ENCODE measurements at places on chromosomes 5 and 9.

- peak; percentile 99 for DNase-seq
These were observed 125.0 kb downstream of the TRIO start for GRCh38 chr5:14267991-14268708.

GRCh38 chr9:6829536-6829935 is 71.8 kb downstream of the KDM4C start:
- no peak for DNase-seq

DNA sequence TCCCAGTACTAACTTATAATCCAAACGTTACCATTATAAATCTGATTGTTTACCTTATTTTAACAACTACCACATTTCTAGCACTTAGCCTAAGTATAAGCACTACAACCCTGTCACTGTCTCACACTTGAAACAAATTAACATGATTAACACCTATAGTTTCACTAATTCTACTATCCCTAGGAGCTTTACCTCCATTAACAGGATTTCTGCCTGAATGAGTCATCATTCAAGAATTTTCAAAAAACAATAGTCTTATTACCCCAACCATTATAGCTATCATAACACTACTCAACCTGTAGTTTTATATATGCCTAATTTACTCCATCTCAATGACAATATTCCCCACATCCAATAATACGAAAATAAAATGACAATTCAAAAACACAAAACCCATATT is 89.6 kb downstream of the INSL6 start:
- DNase-seq, result peak; percentile 7

- DNase-seq, result peak; percentile 98
These were observed 78.9 kb upstream of the RPS23 start for GRCh38 chr5:82356808-82357671.

DNA sequence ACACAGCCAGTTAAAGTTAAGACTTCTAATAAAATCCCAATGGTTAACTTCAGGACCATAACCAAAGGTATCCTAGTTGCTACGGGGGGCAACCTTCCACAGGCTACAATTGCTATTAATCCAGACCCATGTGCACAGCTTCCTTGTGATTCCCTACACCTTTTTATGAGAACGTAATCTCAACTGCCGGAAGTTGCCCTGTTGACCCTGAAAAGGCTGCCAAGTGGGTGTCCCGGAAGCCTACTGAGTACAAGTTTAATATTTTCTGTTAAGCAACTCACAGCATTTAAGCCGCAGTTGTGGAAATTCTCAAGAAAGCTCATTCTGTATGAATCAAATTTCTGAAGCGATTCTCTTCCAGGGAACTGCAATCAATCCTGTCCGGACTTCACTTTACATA is 48.5 kb upstream of the PTGER4 start:
- DNase-seq, result no peak

DNA sequence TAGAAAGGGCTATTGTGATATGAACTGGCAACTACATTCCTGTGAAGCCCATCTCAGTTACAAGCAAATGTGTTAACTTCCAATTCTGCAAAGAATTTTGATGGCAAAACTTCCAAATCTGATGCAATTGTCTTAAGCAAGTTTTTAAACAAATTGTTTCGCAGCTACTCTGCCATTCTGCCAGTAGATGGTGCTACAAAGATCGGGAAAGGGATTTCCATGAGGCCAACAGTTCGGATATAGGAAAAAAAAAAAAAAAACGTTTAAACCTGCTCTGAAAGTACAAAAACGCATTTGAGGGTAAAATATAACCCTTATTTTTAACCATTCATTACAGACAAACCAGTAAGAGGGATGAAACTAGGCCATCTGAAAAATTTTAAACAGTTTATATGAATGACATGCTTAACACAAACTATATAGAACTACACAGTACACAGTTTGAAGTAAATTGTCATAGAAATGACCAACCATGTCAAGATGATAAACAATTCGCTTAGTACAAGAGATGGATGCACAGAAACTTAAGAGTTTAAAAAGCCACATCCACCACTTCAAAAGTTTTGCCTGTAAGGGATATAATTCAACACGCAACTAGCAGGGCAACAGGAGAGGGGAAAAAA is 2.2 kb downstream of the HNRNPA0 start:
- peak; percentile 68 for DNase-seq

DNA sequence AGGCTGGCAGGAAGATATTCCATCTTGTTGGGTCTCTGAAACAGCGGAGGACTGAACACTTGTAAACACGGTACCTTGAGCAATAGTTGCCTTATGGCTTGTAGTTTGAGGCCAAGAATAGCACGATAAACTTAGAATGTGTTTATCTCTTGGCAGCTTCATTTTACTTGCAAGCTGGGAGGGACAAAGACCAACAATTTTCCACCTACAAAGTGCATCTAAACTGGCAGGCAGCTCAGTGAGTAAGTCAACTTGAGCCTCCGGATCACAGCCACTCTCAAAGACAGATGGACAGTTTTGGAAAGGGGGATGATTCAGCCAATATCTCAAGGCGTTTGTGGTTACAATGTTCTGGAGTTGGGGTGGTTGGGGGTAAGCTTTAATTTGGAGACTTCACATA is 652.6 kb downstream of the CETN3 start:
- peak; percentile 20 for DNase-seq

- DNase-seq, result no peak
These were observed 115.5 kb downstream of the MPDZ start for GRCh38 chr9:13163946-13164345.

GRCh38 chr5:32163785-32164184 is 10.3 kb downstream of the GOLPH3 start:
- no peak for DNase-seq

- DNase-seq, result no peak
These were observed 12.3 kb downstream of the PSIP1 start for GRCh38 chr9:15498246-15498995.

DNA sequence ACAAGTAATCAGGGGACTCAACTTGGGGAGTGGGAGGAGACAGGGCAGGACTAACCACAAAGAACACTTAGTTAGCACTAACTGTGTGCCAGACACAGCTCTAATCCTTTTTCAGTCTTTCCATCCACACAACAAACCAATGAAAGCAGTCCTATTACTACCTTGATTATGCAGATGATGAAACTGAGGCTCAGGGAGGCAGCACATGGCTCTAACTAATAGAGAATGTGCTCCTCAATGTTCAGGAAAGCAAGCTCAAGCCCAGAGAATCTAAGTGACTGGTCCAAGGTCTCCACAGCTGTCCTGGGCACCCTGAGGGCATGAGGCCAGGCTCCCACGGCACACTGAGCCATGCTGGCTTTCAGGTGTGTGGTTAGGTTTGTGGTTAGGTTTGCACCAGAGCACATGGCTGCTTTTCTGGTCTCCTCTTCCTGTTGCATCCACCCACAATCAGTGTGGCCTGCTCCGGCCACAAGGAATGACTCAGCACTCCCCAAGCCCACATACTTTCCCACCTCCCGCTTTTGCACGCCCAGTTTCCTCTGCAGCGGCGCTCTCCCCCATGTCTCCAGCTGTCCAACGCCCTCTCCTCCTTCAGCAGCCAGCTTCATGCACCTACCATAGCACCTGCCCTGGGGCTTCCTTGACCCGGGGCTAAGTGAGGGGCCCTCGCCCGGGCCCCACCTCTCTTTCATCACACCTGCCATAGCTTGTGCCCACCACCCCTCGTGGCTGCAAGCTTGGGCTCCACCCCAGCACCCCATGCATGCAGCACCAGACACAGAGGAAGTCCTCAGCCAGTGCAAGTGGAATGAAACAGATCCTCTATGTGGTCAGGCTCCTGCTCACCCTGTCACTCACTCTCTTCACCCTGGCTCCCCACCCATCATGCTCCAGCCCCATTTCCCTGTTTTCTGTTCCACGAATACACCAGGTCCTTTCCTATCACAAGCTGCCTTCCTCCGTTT is 133.1 kb downstream of the GABBR2 start:
- peak; percentile 93 for DNase-seq

DNA sequence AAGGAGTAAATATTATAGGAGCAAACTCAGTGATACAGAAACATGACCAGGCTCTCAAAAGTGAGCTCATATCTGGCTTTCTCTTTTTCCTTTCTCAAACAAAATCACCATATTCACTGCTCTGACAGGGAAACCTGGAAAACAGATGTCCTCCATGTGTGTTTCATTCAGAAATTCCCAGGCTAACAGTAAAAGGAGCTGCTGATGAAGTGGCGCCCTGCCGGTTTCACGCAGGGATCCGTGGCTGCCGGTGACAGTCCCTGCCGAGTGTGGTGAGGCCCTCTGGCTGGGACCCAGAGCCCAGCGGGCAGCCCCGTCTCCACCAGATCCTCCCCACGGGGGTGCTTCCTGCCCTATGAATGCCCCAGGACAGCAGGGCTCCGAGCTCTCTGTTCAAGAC is 208.1 kb downstream of the GNA14 start:
- no peak for DNase-seq

DNA sequence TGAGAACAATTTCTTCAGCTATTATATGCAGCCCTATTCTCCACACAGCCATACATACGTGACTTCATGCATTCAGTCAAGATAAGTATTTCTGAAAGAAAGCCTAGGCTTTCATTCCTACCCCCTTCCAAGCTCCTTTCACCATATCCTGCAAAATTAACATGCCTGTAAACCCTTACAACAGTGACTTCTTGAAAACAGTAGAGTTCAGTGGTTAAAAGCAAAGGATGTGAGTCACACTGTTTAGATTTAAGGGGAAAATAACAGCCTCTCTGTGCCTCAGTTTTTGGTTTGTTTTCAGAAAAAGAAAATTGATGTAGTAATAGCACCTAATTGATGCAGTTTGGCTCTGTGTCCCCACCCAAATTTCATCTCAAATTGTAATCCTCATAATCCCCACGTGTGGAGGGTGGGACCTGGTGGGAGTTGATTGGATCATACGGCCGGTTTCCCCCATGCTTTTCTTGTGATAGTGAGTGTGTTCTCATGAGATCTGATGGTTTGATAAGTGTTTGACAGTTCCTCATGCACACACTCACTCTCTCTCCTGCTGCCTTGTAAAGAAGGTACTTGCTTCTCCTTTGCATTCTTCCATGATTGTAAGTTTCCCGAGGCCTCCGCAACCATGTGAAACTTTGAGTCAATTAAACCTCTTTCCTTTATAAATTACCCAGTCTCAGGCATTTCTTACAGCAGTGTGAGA is 264.8 kb downstream of the CETN3 start:
- DNase-seq, result peak; percentile 35

GRCh38 chr9:96382175-96382574 is 1.3 kb downstream of the SLC35D2 start:
- DNase-seq, result peak; percentile 48

DNA sequence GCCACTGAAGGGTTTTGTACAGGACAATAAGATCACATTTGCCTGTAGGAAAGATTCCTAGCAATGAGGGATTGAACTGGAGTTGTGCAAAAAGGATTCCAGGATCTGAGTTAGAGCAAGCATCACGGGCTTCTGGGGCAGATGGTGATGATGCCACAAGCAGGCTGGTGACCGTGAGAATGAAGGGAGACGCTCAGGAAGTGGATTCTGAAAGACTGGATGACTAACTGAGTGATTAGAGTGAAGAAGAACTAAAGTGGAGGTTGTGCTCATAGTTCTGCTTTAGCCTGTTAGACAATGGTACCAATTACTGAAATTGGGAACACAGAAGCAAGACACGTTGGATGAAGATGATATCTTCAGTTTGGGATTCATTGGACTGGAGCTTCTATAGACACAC is 168.2 kb downstream of the CD180 start:
- peak; percentile 57 for DNase-seq

GRCh38 chr5:149175346-149176105 is 34.2 kb downstream of the ABLIM3 start:
- DNase-seq, result no peak

GRCh38 chr5:124420952-124421351 is 325.5 kb downstream of the ZNF608 start:
- no peak for DNase-seq

DNA sequence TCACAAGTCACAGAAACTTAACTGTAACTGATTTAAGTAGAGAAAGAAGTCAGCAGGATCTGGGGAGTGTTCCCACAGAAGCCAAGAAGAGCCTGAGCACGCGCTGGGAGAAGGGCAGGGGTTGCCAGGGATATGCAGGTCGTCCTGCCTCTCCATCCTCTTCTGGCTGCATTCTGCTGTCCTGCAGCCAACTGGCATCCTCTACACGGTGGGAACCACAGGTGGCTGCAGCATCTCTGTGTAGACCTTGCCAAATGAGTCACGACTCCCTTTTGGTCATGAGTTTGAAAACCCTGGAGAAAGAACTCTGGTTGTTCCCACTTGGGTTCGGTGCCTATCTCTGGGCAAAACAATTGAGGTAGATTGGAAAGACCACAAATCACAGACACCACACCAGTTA is 38.4 kb upstream of the PCA3 start:
- no peak for DNase-seq

DNA sequence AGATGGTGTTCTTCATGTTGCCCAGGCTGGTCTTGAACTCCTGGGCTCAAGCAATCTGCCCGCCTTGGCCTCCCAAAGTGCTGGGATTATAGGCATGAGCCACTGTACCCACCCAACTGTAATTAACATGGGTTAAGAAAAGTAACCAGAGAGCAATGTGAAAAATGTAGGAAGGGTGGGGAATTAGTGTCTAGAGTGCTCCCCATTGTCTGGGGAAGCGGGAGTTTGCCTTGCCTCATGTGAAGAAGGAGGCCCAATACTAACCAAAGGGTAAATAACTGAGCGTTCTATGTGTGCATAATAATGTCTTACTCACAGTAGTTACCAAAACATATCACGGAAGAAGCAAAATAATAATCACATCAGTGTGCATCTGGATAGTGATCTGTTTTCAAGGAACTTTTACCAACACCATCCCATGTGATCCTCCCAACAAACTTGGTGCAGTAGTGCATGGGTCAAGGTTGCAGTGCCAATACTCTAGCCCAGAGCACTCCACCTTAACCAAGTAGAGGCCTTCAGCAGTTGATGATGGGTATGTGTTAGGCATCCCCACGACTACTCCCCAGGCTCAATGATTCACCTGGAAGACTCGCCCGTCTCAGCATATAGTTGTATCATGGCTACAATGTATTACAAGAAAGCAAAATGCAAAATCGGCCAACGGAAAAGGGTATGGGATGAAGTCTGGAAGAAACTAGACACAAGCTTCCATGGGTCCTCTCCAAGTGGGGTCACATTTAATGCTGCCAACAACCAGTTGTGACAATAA is 26.2 kb downstream of the GNAQ start:
- DNase-seq, result peak; percentile 91

DNA sequence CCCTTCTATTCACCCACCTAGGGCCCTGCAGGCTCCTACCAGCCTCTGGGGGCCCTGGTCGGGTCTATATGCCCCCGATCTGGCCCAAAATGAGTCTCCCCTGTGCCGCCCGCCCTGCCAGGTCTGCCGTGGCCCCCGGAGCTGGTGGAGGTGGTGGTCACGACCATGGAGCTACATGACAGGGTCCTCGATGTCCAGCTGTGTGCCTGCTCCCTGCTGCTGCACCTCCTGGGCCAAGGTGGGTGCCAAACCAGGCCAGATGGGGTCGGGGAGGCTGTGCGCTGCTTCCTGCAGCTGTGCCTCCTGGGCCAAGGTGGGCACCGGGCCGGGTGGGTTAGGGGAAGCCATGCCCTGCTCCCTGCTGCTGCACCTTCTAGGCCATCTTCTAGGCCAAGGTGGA is 17.5 kb downstream of the REXO4 start:
- no peak for DNase-seq

DNA sequence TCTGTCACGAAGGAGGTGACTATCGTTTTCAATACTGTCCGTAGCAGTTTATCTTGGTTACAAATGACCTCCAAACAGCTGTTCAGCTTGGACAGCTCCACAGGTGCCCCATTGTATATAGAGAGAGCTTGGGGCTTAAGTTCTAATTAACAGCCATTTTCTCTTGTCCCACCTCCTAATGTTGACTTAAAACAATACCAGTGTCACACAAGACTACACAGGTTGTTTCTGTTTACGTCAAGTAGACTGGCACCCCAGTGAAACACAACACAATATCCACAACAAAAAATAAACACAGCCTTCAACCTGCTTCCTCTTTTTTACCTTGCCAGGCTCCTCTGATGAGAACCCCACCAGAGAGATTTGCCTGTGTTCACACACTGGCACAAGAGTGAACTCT is 39.8 kb upstream of the TLE1 start:
- no peak for DNase-seq
